ENCODE measurements at places on chromosomes 13 and 19.

DNA sequence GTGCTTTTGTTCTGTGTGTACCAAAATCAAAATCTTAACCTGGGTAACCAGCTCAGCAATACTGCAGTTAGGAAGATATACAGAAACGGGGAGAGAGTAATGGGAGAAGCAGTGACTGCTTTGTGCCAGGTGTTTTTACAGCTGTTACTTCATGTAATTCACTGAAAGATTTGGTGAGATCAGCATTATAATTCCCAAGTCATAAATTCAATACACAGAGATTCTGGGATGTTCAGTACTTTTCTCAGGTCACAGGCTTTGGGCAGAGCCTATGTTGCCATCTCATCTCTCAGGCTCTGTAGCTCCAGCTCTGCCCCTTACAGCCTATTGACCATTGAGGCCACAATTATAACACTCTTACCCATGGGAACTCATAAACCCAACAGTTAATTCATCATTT is 138.5 kb downstream of the ZAR1L start:
- DNase-seq: no peak

- DNase-seq: peak; percentile 47
Observed at GRCh38 chr19:6667114-6667627, 2.8 kb downstream of the TNFSF14 start.

GRCh38 chr19:54439174-54439851 is 9.7 kb upstream of the LENG8 start:
- DNase-seq: peak; percentile 35

DNA sequence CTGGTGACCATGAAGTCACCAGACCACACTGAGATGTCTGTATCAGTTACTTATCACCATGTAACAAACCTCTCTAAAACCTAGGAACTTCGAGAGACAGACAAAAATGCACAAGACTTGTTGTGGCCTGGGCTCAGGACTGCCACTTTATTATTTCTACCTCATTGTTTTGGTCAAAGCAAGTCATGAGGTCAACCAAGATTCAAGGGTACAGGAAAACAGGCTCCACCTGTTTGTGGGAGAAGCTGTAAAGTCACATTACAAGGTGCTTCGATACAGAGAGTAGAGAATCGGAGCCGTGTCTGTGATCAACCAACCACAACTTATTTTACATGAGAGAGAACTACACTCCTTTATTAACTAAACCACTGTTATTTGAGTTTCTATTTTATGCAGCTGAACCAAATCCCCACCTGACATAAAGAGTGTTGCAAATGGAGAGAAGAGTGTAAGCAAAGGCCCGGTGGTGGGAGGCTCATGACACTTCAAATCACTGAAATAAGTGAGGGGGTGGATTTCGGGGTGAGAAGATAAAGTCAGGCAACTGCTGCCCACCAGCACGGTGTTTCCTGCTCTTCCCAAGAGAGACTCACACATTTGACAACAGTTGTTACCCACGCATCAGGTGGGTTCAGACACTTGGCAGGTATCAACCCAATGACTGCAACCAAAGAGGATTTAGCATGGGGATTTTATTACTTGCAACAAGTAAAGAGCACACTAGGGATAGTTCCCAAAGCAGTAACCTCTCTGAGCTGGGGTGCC is 39.0 kb upstream of the IGSF23 start:
- DNase-seq: no peak

- DNase-seq: no peak
Observed at GRCh38 chr13:110000534-110001345, 214.4 kb upstream of the IRS2 start.

DNA sequence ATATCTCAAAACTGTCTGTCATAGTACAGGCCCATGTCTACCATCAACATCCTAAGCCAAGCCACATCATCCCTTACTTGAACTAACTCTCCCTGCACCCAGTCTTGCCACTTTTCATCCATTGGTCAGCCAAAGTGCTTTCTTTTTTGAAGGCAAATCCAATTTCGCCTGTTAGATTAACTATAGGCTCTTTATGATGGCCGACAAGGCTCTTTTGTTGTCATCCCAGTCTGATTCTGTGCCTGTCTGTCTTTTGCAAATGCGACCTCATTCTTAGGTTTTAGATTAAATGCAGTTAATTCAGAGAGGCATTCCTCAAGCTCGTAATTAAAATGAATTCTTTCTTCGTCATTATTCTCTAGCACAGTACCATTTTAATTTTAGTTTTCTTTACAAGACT is 148.3 kb downstream of the HS6ST3 start:
- no peak for DNase-seq

- DNase-seq: no peak
Observed at GRCh38 chr13:110690516-110690915, 15.4 kb downstream of the CARS2 start.

DNA sequence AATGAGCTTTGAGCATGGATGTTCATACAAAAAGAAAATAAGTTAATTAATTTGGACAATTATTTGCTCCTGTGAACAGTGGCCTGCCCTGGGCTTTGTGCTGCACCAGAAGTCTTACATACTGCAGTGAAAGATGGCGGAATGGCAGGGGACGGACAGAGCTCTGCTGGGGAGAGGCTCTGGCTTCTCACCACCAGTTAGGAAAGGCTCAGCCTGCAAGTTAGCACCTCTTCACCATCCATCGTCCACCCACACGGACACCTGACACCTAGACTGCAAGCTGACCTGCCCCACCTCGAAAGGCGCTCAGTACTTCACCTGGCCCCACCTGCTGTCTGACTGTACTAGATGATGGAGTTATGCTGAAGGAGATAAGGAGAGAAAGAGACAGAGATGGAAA is 203.9 kb upstream of the IRS2 start:
- no peak for DNase-seq

DNA sequence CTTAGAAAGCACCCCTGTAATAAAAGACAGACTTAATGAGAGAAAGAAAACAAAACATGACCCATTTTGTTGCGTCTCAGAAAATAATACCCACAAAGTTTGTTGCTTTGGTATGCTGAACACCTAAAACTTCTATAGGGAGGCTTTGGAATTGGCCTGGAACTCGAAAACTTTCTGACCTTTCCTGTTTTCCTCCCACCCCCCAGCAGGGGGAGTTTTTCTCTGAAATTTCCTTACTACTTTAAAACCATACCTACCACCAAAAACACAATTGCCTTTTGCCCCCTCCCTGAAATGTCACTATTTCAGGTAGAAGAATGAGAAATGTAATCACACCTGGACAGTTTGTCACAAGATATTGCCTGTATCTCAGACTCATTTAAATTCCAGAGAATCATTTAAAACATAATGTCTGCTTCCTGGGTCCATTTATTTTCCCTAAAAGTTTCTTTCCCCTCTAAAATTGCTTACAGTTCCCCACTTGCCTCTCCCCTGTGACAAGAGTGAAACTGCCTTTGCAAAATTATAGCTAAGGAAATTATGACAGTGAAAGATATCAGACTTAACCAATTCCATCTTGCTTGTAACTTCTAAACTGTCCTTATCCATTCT is 2700.2 kb downstream of the PCDH9 start:
- DNase-seq: no peak

Measured in stimulated activated CD4-positive, alpha-beta T cell treated with anti-CD3 and anti-CD28 coated beads, Interleukin-4, amount 100 ng/mL, for 1 hour (primary cell).